ENCODE measurements at places on chromosomes 16 and 17.

- no peak for DNase-seq
Observed at GRCh38 chr17:44826123-44826790, 3.8 kb downstream of the GJC1 start.

DNA sequence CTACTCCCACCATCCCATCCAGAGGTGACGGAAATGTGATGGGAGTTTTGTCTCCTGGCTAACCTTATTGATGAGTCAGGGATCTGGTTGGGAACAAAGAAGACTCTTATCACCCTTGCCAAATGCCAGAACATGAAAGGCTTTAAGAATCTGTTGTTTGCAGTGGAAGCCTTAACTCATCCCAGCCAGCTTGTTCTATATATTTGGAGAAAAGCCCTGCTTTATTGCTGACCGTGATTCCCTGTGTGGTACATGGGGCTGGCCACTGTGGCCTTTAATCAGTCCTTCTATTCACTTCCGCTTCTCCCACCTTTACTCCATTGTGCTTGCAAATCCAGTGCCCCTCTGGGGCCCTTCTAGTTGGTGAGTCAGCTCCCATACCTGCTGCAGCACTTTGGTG, 156.6 kb downstream of the PHKB start:
- DNase-seq = no peak

DNA sequence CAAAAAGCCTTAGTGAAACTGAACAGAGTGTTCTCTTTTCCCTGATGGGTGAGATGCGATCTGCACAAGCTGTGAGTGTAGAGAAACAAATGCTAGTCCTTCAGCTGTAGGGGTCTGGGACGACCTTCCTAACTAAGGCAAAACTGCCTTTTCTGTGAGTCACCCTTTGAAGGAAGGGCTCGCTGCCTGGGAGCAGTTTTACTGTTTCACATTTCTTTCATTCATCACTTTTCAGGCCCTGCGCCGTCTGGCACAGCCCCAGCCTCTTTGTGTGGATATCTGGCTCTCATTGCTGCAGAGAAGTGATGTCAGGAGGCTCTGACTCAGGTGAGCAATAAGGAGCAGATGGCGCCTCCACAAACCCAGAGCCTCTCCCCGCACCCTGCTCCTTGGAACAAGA, 57.4 kb downstream of the HS3ST3A1 start:
- DNase-seq = no peak

DNA sequence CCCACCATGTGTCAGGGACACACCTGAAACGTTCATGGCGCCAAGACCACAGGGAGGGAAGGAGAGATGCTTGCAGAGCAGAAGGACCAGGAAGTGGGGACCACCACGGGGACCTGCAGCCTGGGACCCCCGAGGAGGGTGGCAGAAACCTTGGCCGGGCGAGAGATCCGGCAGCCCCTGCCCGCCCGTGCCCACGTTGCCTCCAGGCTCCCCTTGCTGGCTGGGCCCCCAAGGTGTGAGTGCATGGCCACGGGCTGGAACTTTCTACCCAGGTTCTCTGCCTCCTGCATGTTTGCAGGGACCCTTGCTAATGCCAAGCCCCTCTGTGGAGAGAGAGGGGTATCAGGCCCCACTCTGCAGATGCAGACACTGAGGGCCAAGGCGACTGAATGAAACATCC, 50.4 kb downstream of the USP22 start:
- no peak for DNase-seq

GRCh38 chr16:19771796-19772195, 53.7 kb downstream of the IQCK start:
- no peak for DNase-seq

DNA sequence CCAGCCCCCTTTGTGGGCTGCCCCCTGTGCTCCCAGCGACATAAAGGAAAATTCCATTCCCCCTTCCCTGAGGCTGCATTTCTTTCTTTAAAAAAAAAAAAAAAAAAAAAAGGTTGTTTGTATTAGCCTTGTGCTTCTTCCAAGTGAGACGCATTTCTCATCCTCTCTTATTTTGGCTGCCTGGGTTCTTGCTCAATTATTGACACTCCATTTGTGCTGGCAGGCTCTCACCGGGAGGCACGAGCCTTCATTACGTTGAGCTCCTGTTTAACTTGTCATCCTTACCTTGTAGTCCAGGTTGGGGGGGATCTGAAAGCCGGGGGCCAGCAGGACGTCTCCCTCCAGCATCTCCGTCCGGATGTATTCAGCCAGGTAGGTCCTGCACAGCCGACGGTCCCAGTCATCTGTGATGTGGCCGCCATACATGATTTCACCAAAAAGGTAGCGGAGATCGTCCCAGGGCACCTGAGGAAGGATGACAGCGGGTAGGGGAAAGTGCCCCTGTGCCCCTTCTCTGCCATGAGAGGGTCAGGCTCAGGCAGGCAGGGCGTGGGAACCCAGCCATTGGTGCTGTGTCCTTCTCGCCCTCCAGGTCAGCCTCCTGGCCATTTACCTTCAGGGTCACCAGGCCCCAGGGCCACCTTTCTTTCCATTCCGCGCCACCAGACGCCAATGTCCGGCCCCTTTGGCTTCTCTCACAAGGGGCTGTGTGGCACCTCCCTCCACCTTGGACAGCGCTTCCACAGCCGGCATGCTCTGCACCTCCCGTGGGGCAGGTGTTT, 50.6 kb downstream of the PGS1 start:
- DNase-seq = no peak

GRCh38 chr17:38741921-38742410, 6.2 kb downstream of the PCGF2 start:
- DNase-seq = no peak

DNA sequence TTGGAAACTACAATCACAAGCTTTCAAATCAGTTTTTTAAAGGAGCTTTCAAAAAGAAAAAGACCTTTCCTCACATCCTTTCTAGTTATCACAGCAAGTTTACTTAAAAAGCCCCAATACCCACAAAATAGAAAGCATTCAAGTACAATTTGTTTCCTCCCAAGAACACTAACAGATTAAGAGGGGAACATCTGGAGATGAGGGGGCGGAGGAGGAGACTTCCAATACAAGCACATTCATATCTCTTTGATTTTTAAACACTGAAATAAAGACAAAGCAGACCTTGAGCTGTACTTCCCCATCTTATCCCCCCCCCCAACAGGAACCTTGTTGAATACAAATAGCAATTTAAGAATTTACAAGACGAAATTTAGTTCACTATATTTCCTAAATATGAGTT, 2.0 kb downstream of the YWHAE start:
- no peak for DNase-seq

DNA sequence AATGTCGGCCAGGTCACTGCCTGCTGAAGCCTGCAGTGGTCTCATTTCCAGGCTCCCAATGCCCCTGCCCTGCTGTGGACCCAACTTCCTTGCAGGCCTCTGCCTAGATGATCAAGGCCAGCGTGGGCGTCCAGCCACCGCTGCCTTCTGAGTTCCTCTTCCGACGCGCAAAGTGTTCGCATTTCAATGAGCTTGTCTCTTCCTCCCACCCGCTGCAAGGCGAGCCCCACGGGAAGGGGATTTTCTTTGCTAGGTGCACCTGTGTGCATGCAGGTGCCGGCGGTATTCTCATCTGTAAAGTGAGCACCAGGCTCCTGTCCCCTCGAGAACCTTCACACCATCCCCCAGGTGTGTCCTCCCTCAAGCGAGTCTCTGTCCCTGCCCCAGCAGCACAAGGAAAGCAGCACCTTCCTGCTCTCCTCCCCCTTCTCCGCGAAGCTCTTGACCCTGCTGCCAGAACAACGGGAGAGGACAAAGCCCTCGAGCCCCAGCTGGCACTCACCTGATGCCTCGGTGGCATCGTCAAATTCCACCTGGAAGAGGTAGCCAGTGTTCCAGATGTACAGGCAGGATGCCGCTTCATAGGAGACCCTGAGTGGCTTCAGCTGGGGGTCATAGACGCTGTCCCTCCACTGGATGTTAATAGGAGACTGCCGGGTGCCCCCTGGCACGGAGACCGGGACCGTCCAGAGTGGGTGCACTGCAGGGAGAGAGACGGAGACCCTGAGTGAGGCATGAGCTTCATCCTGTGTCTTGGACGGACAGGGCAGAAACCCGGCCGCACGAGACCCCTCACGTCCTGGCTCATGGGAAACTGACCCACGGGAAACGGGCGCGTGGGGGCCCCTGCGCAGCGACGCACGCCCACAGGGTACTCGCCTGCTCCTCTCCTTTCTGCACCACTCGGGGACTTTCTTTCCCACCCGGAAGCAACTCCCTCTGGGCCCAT, 9.8 kb downstream of the CA5A start:
- no peak for DNase-seq

DNA sequence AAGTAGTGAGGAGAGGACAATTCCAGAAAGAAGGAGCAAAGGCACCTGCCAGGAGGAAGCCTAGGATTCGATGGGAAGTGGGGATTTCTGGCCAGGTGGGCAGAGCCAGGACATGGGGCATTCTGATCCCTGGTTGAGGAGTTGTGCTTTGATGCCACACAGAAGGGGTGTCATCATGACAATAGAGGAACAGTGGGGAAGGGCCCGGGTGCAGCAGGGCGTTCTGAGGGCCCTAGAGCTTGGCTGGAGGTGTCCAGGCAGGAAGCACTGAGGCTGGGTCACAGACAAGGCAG, 4.3 kb downstream of the EVPLL start:
- DNase-seq = no peak

DNA sequence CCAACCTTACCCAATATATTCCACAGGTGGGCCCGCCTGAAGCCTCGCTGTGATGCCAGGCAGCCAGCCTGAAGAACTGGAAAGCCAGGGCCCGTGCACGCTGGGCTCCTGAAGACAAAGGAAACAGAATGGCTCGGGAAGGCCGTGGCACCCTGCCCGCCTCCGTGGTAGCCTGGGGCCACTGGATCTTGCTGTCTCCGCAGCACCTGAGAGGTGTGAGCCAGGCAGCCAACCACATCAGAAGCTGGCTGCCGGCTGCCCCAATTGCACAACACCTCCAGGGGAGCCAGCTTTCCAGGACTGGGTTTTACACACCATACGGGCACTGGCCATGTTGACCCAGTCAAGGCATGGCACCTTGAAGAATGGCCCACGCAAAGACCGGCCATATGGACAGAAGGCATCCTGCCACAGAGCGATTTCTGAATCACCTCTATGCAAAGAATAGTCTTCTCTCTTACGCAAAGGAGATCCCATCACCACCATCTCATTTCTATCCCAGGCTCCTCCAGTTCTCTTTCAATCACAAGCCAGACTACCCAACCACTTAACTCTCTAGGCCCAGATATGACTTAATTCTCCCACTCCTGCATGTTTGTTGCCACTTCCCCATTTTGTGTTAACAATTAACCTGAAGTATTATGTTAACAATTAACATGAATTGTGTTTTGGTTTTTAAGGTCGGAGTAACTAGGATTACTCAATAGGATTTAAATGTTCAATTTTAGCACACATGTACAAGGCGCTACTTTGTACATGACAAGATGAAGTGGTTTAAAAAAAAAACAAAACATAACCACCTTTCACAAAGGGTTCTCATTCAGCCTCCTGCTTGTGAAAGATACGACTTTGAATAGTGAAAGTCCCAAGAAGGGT, 32.1 kb downstream of the ZFHX3 start:
- DNase-seq = no peak

DNA sequence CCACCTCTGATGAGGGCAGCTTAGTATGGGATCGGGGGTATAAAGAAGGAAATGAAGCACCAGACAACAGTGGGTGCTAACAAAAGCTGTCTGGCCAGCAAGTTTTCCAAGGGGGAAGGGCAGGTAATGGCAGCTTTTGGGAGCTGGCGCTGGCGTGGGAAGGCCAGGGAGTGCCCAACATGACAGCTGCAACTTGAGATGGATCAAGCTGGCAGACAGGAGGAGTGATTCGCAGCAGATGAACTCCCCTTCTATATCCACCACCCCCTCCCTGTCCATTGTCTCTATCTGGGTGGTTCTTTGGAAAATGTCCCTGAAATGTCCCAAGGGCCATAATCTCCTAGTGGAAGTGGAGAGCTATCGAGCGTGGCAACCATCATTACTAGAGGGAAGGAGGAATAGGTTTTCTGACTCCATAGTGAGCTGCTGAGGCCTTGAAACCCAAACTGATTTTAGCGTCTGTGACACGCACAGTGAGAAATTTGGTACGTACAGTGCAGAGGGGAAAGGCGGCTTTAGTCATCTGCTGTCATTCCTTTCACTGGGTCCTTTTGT, 4.8 kb upstream of the INPP5K start:
- DNase-seq = no peak

DNA sequence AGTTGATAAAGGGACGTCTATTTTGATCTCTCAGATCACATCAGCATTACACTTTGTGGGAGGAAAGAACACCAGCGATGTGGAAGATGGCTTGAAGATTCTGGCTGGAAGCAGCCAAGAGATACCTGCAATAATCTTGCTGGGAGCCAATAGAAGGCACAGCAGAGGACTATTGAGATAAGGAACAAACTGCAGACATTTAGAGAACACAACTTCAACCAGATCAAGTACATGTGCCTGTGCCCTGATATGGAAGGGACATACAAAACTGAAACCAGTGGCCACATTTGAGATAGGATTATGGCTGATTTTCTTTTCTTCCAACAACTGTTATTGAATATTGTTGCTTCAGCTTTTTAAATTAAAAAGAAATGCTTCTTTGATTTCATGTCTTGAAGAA, 18.6 kb upstream of the PSMD7 start:
- DNase-seq = peak; percentile 56

DNA sequence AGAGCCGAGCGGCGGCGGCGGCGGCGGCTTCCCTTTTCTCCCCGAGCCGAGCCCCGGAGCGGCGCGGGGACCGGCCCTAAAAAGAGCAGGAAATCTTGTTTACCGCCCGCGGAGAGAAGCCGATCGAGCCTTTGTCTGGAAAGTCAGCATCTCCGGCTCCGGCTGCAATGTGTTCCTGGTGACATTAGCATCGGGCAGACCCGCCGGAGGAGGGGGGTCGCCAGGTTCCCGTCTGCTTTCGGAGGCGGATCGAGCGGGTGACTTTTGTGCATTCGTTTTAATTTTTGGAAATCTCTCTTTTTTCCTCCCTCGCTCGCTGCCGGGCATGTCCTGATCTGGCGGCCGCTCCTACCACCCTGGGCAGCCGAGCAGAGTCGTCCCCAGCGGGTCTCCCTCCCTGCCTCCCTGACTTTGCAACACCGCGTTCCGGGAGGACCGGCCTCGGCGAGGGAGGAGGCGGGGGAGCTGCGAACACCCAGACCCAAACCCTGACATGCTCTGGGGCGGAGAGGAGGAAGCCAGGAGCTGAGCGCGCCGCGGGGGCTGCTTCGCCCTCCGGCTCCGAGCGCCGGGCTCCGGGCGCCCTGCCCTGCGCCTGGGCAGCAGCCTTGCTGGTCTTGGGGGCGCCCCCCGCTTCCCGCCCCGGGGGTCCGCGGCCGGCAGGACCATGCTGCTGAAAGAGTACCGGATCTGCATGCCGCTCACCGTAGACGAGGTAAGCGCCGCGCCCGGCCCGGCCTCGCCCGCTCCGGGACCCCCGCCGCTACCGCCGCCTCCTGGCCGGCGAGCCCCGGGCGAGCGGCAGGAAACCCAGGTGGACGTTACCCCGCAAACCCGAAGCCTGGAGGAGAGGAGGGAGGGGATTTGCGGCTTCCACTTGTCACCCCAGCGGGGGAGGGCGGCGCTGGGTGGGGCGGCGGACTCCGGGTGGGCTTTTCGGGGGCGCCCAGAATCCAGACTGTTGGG, 690 bp downstream of the PITPNC1 start:
- DNase-seq = no peak

GRCh38 chr16:51155199-51155607, 4.1 kb upstream of the SALL1 start:
- DNase-seq = no peak

- DNase-seq = no peak
Observed at GRCh38 chr16:19657831-19658230, 60.2 kb downstream of the KNOP1 start.

All from hematopoietic multipotent progenitor cell treated with erythropoietin and hydrocortisone succinate and interleukin-3 and kit ligand, for 8 days (in vitro differentiated cells).